HFFc6 (cell line): ENCODE measurements at places on chromosomes 4 and X. TPM values are rescaled to one million over a fixed set of nuclear protein-coding genes. Genes with fewer than 3 reads are reported as not detected.

- no peak for DNase-seq
These were observed 328.8 kb downstream of the ADAM29 start for GRCh38 chr4:175246941-175247340.

Gene STATH
- not detected in 3 replicates for total RNA-seq

GRCh38 chrX:153672531-153673427 is 834 bp downstream of the PNCK start:
- DNase-seq, result no peak

Gene TREX2
- 0.33 to 0.69 TPM (median 0.43 TPM) in 3 replicates for total RNA-seq

Gene GPR119
- total RNA-seq, result not detected in 3 replicates

- DNase-seq, result no peak
These were observed 116.2 kb downstream of the CBR4 start for GRCh38 chr4:168893807-168894206.

DNA sequence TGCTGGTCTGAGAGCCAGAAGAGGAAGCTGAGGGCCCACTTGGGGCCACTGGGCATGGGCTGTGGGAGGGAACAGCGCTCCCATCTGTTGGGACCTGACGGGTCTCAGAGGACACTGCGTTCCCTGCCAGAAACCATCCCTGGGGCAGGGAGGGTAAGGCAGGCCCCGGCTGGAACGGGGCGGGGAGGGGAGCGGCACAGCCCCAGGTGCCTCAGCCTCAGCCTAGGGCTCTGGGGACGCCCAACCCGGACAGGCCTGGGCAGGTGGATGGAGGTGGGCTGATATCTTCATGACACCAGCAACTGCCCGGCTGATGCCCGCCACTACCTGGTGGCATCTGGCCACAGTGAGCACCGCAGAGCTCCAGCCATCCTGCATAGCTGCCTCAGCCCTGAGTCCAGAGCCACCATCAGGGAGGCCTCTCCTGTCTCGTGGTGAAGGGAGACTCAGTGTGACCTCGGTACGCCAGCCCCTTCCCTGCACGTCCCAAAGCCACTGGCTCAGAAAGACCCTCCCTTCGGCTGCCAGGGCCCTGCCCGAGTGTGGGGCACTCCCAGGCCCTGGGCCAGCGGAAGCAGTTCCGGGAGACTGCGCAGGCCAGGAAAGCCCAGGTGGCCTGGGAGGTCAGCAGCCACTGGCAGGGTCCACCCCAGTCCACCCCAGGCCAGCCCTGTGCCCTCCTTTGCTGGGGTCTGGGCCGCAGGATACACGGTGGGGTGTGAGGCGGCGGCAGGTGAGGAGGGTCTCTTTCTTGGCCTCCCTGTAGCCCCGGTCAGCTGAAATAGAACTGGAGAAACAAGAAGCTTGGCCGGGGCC is 34.6 kb upstream of the FGFR3 start:
- no peak for DNase-seq

GRCh38 chr4:111937368-111937767 is 207.9 kb upstream of the FAM241A start:
- DNase-seq, result peak; percentile 35

GRCh38 chr4:108762559-108763225 is at the start of gene ETNPPL:
Gene ETNPPL (minus strand): TSS chr4:108763053. CDS start chr4:108762898, 155 bp downstream.
- DNase-seq, result no peak

Gene DCAF4L1
- total RNA-seq, result 0.02 to 0.04 TPM in 2 of 3 replicates, not detected in the other

- DNase-seq, result no peak
These were observed 97.5 kb downstream of the MAOA start for GRCh38 chrX:43753637-43754036.

GRCh38 chr4:148982200-148982599 is 540.0 kb upstream of the NR3C2 start:
- DNase-seq, result no peak

DNA sequence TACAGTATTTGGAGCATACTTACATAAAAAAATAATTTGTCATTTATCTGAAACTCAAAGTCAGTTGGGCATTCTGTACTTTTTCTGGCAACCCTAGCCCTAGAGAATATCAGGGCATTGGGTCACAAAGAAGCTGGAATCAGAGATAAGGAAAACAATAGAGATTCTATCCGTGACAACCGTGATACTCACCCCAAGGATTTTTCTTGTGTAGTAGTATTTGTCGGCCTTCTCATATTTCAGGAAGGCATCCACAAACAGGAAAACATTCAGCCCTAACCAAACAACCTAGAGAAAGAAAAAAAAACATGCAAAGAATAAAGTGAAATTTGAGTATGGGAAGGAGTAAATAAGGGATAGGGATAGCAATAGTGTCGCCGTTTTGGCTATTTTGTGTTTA is 3.6 kb downstream of the NOX1 start:
- no peak for DNase-seq
